ENCODE measurements at places on chromosomes 13 and 19.
A peak's percentile ranks its signal among the peaks of the same experiment; 100 is the strongest.

DNA sequence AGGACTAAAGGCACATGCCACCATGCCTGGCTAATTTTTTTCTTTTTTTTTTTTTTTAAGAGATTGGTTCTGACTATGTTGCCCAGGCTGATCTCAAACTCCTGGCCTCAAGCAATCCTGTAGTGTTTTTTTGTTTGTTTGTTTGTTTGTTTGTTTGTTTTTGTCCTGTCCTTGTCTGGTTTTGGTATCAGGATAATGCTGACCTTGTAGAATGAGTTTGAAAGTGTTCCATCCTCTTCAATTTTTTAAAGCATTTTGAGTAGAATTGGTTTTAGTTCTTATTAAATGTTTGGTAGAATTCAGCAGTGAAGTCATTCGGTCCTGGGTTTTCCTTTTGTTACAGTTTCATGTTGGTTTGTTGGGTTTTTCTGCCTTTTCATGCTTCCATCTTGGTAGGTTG, 19.2 kb downstream of the CEACAM4 start:
- no peak for DNase-seq

DNA sequence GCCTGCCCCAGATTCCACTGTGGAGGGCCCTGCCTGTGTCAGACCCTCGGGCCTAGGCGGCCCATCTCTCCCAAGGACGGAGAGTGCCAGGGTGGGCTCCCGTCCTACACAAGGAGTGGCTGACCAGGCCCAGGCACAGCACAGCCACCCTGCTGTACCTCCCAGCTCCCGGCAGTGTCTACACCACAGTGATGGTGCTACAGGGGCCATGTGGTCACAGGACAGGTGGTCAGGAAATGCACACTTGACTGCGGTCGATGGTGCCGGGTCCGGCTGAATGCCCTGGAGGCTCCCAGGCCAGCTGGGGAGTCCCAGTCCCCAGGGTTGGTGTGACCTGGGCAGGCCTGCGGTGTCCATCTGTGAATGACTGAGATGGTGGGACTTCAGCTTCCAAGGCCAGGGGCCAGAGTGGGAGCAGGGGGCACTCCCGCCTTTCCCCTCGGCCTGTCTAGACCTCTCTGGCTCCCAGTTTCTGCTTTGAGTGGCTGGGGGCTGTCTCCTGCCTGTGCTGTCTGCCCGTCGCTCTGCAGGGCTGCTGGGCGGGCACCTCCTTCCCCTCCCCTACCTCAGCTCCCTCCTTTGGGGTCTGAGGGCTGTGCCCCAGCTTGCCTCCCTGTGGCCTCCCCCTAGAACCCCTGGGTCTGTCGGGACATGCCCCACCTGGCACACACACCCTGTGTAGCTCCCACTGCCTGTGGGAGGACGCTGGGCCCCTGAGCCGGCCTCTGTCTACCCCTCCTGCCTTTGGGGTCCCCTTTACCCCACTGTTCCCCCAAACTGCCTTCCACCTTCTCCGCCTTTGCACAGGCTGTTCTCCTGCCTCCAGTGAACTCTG, 12.5 kb downstream of the DDA1 start:
- no peak for DNase-seq

- DNase-seq = peak; percentile 48
Measured at GRCh38 chr13:24053519-24054251, 106.8 kb upstream of the SPATA13 start.

DNA sequence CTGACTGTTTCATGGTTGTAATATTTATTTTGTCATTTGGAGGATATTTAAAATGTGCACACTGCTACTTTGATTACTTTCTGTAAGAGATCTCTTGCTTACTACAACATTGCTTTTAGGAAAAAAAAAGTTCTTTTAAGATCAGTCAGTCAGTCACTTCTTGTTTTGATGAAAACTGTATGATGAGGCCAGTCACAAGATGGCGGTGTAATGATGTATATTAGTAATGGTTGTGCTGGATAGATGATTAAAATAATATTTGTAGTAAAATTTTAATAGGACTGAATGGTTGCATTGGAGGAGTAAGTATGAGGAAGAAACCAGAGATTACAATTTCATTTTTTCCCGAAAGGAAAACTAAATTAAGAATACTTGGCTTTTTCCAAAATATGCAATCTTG, 2411.1 kb downstream of the PCDH9 start:
- DNase-seq = no peak

DNA sequence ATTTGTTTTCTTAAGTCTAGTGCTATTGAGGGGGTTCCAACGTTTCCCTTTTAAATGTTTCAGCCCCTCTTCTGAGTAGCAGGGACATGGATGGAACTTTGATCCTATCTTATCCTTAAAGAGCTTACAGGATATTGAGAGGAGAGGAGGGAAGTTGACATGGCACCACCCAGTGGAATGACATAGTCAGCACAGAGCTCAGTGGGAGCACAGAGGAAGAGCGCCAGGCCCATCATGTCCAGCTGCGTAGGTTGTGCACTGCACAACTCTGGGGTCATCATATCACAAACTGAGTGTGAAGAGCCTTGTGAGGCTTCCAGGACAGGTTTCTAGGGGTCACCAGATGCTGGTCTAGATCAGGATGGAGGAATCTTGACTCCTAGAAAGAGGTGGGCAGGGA, 4.6 kb upstream of the CDC42EP5 start:
- no peak for DNase-seq

DNA sequence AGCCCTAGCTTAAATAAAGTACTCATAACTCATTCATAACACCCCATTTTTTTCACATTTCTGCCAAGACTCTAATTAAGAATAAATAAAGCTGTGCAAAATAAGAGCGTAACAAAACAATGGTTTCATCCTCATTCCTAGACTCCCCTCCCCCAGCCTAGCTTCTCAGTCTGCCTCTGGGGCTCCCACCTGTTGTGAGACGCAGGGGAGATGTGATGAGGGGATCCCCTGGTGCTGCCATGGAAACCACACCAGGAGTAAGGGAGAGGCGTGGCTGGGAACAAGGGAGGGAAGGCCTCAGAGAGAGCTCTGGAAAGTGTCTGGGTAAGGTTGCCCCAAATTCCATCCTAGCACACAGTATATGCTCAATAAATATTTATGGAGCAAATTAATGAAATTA, 93.3 kb upstream of the USP29 start:
- no peak for DNase-seq

DNA sequence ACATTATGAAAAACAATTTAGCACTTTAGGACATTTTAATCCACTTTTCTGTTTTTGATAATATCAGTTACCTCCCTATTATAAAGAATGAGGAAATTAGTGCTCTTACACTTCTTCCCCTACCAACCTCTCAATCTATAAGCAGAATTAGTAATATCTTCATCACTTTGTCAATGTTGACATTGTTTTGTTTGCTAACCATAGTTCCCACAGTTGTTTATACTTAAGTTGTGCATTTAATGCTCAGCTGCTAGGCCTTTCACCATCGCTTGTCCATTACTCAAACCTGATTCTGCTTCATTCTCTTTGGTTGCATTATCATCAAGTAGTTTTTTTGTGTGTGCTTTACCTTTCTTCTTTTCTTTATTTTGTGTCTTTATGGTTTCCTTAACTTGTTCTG, 132.1 kb downstream of the CDK8 start:
- DNase-seq = no peak

GRCh38 chr19:35248310-35249145, at the start of gene LSR:
TSS of gene LSR (plus strand) at chr19:35249002. CDS start at chr19:35249023, 21 bp downstream.
- DNase-seq = no peak

DNA sequence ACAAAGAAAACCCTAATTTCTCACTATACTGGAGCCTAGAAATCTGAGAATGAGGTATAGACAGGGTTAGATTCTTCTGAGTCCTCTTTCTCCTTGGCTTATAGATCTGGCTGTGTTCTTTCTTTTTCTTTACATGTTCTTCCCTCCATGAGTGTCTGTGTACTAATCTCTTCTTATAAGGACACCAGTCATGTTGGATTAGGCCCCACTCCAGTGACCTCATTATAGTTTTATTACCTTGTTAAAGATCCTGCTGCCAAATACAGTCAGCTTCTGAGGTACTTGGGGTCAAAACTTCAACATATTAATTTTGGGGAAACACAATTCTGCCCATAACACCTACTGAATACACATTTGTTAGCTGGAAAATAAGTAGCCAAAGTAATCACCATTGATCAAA, 302.6 kb downstream of the PCDH9 start:
- DNase-seq = no peak

DNA sequence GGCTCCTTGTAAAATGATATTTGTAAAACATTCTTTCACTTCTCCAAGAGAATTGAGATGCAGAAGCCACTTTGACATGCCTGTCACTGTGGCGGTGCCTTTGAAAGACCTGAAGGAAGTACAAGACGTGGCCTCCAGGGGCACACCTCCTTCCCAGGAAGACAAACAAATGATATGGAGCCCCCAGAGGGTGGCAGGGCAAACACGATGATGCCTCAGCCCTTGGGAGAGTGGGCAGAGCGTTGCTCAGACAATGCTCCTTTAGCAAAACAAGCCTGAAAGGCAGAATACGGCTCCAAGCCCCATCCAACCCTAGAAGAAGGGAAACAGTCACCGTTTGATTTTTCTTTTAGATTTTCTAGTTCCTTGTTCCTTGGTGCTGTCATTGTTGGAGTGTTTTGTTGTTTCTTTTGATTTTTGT, 9.2 kb upstream of the ATP12A start:
- DNase-seq = no peak

DNA sequence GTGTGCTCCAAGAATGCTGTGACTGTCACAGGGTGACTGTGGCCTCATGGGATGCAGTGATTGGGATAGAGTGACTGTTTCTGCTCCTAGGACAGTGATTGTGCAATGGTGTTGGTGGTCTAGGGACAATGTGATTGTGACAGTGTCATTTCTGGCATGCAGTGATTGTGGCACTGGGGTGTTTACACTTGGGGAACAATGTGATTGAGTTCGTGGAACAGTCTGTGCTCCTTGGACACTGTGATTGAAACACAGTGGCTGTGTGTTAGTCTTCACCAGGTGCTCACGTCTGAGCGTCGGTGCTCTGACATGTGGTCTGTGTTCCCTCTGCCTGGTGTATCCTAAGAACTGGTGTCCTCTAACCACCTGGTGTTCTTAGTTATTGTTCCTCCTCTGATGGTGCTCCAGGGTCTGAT, 1.7 kb downstream of the PDE4A start:
- no peak for DNase-seq

- no peak for DNase-seq
Measured at GRCh38 chr13:76879883-76880270, 6.3 kb downstream of the KCTD12 start.

DNA sequence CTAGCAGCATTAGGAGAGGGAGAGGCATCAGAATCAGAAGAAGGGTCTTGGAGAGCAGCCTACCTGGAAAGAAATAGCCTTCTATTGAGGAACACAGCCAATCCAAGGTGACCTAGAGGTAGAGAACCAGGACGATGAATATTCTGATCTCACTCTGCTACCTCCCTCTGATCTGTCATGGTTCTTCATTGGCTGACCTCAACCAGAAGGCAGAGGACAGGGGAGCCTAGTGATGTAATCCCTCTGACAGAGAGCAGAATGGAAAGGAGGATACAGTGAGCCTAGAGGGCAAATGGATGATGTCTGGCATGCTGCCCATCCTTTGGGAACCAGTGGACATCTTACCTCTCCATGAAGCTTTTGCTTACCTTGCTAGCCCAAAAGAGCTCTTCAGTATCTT, 3.6 kb downstream of the ZNF507 start:
- DNase-seq = no peak

- DNase-seq = no peak
Measured at GRCh38 chr13:91249861-91250260, 97.6 kb upstream of the MIR17HG start.

DNA sequence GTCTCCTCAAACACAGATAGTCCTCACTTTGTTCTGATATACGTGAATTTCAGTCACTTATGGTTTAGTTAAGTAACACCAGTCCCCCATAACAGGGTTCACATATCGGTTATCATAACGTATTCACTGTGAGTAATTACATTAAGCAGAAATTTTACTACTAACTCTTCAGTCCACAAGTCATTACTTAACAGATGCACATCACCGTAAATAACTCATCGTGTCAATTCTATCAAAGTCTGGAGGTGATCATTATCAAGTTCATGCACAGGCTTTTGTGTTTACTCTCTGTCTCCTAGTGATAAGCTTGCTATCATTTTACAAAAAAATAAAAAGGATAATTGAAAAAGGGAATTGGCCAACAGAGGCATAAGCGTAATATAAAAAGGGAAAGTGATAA, 287.4 kb upstream of the ATXN8OS start:
- DNase-seq = no peak

GRCh38 chr13:22592515-22592914, 588.3 kb upstream of the SGCG start:
- DNase-seq = no peak

DNA sequence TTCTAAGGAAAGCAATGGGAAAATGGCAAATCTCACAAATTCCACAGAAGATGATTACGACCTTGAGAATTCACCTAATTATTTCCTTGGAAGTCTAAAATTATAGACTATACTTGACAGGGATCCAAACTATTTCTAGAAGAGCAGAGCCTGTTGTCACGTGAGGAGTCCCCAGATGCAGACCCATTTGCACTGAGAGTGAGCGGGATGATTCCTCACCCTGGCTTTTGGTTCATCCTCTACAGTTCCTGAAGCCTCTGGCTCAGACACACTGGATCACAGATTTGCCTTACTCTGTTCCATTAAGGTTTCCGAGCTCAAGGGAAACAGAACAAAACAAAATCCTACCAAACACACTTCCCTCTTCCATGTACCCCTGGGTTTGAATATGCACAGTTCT, 23.0 kb upstream of the CYSLTR2 start:
- DNase-seq = no peak

- DNase-seq = no peak
Measured at GRCh38 chr19:44282846-44283245, 22.0 kb downstream of the ZNF235 start.

DNA sequence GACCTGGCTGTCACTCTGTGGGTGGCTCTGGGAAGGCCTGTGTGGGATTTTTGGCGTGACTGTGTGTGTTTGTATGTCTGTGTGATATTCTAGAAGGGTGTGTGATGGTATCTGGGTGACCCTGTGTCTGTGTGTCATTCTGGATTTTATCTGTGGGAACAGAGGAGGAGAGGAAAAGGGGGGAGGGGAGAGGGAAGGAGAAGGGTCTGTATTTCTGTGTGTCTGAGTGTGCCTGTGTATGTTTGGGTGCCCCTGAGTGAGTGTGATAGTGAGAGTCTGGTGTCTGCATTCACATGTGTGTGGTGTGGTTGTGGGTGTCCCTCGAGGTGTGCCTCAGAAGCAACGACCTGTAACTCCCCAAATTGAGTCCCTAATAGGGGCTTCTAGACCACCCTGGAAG, 8.1 kb upstream of the NFIX start:
- DNase-seq = no peak

GRCh38 chr19:10521461-10522171, 4.4 kb upstream of the S1PR5 start:
- no peak for DNase-seq

- DNase-seq = no peak
Measured at GRCh38 chr19:19752760-19753403, 20.0 kb upstream of the ZNF14 start.

Data from NCI-H446 (cell line).